ENCODE measurements at places on chromosomes 6 and 20.
A peak's percentile ranks its signal among the peaks of the same experiment; 100 is the strongest.

- no peak for DNase-seq
Measured at GRCh38 chr20:10595985-10596384, 77.8 kb downstream of the JAG1 start.

DNA sequence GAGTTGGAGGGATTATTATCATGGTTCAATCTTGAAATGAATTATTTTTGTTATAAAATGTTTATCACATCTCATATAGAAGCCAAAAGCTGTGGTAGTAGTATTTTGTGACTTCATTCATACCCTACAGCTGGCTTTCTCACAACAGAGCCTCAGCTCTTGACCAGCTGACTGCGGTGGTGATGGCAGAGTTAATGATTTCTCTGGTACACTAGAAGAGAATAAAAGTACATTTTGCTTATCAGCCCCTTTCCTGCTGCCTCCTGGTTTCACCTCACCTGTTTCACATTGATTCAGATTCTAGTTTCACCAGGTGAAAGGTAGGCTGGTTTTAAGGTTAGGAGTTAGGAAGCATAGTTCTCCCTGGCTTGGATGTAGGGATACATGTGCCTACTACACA is 55.7 kb downstream of the AFG1L start:
- DNase-seq: peak; percentile 91

- no peak for DNase-seq
Measured at GRCh38 chr6:118408863-118409262, 139.2 kb upstream of the PLN start.

DNA sequence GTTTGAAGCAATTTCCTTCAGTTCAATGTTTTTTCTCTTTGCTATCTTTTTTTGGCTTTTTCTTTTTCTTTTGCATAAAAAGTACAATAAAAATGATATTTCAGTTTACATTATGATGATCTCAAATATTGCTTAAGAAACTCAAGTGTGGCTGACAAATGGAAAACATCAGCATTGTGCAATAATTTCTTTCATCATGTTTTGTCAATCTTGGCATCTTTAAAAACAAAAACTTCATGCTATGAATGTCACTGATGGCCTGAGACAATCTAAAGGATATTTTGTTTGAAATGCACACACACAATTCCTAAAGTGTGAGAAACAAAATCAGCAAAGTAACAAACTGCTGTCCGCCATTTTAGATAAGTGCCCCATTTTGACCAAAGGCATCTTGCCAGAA is 13.9 kb upstream of the MTCL3 start:
- no peak for DNase-seq

DNA sequence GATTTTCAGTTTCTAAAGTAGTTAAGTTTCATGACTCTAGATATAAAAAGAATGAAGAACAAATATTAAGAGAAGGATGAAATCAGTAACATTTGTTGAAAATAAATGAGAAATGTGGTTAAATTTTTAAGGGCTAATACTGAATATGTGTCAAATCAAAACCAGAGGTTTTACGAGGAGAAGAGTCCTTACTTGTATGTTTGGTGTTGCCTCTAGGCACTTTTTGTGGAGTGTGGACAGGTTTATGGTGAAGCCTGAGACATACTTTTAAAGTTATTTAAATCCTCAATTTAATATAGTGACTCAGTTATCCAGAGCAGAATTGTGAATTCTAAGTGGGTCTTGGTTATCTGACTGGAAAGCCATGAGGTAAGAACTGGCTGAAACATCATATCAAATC is 68.7 kb downstream of the COL19A1 start:
- no peak for DNase-seq

DNA sequence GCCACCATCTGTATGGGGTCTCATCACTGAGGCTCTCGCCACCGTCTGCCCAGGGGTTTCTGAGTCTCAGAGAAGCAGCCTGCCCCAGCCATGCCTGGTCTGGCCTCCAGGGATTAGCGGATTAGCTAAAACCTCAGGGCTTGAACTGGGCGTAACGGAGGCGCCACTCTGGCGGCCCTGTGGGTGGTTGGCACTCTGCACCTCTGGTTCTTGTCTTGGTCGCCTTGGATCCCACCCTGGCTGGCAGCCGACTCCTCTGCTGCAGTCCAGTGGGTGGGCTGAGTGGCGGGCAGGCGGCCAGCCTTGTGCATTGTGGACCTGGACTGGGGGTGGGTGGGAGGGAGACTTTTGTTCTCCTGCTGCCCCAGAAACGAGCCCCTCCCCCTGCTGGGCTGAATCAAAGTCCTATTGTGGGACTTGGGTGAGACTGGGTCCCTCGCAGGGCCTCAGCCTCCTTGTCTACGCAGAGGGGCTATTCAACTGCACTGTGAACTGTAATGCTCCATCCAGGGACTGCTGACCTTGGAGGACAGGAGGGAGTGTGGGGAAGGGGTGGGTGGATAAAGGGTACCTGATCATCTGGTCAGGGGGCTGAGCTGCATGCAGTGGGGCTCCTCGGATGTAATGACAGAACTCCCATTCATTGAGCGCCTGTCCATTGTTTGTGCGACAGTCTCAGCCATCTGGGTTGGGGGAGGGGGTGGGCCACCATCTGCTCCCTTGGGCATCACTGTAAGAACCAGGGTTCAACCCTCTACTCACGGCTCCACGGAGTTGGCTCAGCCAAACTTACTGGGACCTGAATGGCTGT is 23.9 kb downstream of the SUN5 start:
- DNase-seq: no peak

GRCh38 chr20:34575271-34575670 is 16.8 kb downstream of the MAP1LC3A start:
- DNase-seq: no peak

DNA sequence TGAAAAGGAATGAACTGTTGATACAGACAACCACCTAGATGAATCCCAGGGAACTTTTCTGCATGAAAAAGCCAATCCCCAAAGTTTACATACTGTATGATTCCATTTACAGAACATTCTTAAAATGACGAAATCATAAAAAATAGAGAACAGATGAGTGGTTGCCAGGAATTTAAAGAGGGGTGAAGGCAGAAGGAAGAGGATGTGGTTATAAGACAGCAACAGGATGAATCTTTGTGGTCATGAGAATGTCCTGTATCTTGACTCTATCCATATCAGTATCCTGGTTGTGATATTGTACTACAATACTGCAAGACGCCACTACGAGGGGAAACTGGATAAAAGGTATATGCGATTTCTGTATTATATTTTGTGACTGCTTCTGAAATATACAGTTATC is 70.1 kb upstream of the EMILIN3 start:
- no peak for DNase-seq

GRCh38 chr6:6224933-6225486 is 95.5 kb downstream of the F13A1 start:
- no peak for DNase-seq

DNA sequence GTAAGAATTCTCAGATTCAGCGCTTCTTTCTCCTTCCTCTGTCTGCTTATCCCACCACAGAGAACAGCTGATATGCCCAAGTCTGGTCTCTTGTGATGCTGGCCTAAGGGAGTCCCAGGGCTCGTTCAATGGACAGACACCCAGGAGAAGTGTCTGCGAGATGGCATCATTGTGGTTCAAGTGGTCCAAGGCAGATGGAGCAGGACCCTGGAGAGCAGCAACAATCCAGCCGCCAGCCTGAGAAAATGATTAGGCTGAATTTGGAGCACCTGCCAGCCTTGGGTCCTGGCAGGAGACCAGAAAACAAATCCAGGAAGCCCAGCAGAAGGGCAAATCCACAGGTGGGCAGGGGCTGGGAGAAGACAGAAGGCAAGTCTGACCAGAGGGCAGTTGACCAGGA is 145.8 kb downstream of the PTPRT start:
- no peak for DNase-seq

DNA sequence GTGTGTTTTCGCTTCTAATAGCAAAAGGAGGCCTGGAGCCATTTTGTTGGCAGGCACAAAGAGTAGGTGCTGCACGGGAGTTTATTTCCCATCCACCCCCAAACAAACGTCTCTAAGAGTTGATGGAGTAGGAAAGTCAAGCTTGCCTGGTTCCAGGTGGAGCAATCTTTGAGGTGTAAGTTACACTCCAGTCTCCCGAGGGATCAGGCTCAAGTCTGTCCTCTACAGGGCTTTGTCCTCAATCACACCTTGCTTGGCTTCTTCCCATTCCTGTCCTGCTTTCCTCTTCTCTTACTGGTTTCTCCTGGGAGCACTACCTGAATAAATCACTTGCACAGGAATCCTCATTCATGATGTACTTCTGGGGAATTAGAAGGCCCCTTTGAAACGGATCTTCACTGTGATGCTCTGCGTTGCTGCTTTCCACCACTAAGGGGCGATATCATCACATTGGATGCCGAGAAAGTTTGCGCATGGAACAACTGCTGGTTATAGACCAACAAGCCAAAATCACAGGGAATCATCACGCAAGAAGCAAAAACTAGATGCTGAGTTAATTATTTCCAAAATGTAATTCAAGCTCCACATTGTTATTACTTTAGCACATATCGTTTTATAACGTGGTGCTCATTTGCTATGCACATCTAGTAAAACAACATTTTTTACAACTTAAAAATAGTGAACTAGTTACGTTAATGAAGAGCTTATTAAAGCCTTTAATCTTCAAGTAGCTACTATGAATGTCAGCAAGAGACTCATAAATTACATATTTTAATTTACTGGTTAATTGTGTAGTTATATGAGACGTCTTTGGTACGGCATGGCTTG is 156.8 kb downstream of the DNAH8 start:
- DNase-seq: peak; percentile 26

- DNase-seq: no peak
Measured at GRCh38 chr6:53313784-53314400, 34.9 kb downstream of the ELOVL5 start.

DNA sequence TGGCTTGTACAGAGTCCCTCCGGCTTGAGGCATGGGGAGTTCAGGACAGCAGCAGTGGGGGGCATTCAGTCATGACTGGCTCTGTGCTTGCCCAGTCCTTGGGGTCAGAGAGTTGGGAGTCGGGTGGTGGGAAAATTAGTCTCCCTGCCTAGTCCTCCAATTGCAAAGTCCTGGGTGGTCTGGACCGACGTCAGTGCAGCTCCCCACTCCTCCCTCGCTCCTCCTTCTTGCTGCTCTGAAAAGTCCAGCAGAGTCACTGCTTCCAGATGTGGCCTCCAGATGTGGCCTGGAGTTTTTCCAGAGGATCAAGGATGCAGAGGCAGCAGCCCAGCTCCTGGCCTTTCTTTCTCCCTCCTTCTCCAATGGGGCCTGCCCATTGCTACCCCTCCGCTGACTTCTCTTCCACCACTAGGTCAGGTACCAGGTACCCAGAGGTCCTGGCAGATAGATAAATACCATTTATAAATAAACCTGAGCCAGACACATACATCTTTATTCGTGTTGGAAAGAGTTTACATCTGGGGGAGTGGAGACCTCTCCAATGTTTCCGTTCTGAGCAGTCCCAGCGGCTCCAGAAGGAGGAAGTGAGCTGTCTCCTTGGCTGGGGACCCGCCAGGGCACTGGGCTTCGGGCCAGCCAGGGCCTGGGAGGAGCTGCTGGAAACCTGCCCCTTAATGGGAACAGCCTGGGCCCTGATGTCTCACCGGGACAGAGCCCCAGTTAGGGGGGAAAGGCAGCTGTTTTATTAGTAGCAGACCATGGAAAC is 49.0 kb upstream of the RNF24 start:
- DNase-seq: peak; percentile 68

DNA sequence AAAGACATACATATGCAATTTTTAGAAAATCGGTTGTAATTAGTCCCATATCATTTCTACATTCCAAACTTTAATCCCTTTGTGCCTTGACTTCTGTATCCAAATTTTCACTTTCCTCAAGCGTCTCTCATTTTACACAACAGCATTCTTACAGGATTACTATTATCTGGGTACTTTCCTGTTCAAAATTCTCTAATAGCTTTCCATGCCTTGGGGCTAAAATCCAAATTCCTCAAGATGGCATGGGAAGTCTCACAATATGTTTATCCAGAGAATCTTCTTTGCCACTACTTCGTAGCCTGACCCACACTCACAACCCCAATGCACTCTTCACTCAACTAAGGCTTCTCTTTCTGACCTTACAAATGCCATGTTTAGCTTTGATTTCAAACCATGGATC is 125.0 kb downstream of the TBX18 start:
- no peak for DNase-seq

DNA sequence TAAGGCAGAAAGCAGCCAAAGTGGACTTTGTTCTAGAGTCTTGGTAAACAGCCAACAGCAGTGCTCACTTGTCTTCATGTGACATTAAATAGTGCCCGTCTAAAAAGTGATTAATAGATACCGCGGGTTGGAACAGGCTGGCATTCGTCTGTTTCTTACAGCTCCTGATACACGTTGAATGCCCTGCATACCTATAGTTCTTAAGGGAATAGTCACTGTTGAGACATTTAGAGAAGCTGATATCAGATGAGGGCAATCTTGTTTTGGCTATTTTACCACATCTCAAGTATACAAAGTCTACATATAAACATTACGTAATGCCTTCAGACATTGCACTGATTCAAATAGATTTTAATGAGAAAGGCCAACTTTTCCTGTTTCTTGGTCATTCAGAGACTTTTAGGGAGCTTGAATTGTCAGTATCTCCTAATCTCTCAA is 374.9 kb upstream of the FLRT3 start:
- peak; percentile 66 for DNase-seq

DNA sequence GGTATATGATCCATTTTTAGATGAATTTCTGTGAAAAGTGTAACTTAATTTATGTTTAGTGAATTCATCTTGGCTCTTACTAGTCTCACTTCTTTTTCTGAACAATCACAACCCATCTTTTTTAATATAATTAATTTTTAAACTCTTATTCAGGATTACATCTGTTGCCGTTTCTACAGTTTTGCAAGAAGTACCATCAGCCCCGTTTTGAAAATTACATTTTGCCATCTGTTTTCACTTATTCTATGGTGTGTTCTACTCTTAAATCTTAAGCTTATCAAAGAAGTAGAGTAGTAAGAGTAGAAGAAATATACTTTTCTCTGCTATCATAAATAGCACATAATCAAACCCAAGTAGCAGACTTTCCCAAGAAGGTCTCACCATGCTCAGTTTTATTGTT is 70.1 kb downstream of the ZNF292 start:
- no peak for DNase-seq

GRCh38 chr6:25175681-25176080 is 103.5 kb upstream of the CARMIL1 start:
- DNase-seq: no peak

DNA sequence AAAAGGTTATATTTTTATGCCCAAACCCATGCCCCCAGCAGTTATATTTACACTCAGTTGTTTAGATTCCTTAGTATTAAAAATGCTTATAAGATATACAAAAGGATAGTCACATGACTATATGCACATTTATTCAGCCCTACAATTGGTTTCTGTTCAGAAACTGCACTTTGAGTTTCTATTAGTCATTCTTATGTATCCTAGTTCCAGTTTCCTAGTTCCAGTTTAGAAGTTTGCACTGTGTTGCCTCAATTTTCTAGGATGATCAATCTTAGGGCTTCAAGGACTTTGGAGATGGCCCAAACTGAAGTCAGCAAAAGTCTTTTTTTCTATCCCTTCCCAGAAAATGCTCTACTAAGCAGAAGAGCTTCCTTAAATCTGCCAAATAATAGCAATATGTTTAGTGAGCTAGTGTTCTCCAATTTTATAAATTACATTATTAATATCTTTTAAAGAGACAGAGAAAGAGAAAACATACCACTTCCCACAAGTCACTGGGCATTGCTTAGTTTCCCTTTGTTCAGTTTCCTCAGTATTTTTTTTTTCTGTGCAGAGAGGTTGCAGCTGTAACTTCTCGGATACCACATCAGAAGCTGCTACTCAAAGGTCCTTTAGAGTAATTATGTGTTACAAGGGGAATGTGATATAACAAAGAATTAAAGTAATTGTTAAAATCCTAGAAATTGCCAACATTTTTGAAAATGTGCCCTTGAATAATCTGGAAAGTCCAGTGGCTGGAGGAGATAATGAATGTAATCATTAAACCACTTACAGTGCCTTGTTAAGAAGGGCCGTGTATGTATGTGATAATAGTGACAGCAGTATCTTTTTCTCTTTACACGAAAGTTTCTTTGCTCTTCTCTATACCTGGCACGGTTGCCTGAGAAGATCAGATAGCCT is 138.8 kb downstream of the KHDRBS2 start:
- peak; percentile 63 for DNase-seq
